Activated B cell treated with CpG ODN at 0.5 μM for 24 hours (primary cell): ENCODE measurements at places on chromosomes 12 and 14.

- DNase-seq = no peak
These were observed 352.7 kb downstream of the KCNH5 start for GRCh38 chr14:62692490-62693106.

- no peak for DNase-seq
These were observed 271.2 kb downstream of the SLC16A7 start for GRCh38 chr12:59867055-59867454.

DNA sequence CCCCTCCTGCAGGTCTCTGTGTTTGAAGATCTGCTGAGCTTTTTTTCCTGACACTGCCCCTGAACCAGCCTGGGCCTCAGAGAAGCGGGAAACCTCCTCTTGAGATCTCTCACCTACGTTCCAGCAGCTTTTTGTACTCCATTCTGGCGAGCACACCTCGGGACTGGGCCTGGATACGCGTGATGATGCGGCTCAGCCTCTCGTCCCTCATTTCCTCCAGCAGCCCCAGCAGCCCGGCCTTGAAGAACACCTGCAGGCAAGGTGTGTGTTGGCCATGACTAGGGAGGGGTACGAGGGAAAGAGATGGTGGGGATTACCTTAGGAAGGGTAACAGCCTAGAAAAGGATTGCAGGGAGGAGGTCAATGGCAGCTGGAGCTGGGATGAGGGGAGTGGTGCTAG is 10.3 kb downstream of the MYH7 start:
- no peak for DNase-seq

GRCh38 chr12:14442221-14442881 is 76.9 kb downstream of the ATF7IP start:
- no peak for DNase-seq

DNA sequence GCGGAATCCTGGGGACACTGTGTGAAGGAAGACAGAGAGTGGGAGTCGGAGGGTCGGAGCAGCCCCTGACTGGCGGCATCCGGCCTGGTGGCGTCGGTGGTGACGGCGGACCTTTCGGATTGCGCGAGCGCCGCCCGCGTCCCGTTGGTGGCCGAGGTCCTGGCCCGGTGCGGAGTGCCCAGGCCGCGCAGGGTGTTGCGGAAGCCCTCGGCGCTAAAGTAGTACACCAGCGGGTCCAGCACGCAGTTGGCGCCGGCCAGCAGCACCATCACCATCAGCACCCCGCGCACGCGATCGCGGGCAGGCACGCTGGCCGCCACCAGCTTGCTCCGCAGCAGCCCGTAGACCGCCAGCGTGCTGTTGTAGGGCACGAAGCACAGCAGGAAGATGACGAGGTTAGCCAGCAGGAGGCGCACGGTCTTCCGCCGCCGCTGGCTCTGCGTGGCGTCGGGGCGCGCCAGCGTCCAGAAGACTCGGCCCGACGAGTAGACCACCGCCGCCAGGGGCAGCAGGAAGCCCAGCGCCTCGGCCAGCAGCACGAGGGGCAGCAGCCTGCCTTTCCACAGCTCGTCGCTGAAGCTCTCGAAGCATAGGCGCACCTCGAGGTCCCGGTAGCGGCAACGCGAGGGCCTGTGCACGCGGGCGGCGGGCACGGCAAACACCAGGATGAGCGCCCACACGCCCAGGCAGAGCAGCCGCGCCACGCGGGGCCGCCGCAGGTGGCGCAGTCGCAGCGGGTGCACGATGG is 13.1 kb upstream of the CHD4 start:
- DNase-seq = peak; percentile 53

- no peak for DNase-seq
These were observed 897.9 kb downstream of the BCL11B start for GRCh38 chr14:98374136-98374535.

DNA sequence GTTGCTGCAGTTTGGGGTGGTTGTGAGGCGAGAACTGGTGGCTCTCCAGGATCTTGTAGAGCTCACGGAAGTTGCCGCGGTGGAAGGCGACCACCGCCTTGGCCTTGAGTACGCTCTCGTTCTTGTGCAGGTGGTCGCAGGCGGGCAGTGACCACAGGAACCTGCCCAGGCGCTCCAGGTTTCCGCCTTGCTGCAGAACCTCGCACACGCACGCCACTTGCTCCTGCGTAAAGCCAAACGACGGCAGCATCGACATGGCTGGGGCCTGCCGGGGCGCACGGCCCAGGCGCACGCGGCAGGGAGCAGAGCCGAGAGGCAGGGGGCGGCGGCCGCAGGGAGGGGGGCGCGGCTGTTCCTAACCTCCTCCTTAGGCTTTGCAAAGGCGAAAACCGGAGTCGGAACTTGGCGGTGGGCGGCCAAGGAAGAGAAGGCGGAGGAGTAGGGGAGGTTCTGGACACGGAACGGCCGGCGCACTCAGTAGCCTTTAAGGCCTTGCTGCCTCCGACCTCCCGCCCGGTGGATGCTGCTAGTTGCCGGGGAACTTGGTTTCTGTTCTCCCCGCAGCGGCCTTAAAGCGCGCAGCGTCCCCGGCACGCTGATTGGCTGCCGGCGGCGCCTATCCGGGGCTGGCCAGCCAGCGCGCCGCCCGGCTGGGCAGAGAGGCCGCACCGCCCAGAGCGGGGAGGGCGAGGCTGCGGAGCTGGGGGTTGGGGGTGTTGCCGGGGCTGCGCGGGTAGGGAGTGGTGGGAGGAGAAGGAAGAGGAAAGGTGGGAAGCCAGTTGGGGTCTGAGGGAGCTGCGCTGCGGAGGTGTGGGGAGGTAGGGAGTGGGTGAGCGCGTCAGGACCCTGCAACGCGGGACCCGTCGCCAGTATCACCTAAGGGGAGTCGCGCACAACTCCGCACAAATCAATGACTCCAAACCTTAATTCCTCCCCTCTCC is at the start of gene SIX1:
SIX1 (minus strand) TSS at position 544 of the 941 bp plus-strand sequence; CDS start at position 256, 288 bp downstream.
- DNase-seq = peak; percentile 27

DNA sequence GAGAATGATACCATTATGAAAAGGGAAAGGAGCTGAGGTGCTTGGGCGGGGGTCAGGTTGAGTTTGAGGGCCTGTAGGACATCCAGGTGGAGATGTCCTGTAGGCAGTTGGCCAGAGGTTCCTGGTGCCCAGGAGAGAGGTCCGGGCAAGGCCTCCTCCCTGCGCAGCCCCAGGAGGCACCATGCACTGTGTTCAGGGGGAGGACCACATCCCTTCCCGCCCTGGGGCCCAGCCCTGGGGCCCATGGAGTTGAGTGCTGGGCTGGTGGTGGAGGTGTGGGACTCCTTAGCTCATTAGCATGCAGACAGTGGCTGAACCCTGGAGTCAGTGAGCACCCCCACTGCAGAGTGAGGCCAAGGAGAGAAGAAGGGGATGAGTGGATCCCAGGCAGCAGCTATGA is 5.7 kb upstream of the FAIM2 start:
- no peak for DNase-seq

- DNase-seq = no peak
These were observed 29.0 kb downstream of the PPFIBP1 start for GRCh38 chr12:27552886-27553560.

GRCh38 chr12:116595186-116595585 is 36.0 kb downstream of the MAP1LC3B2 start:
- no peak for DNase-seq

- DNase-seq = no peak
These were observed 3.9 kb downstream of the GNPTAB start for GRCh38 chr12:101826766-101827368.
